SW480 (cell line): ENCODE measurements at places on chromosomes 12 and 14.
A peak's percentile ranks its signal among the peaks of the same experiment; 100 is the strongest.

GRCh38 chr12:113108308-113108707 lies 27.3 kb downstream of the RASAL1 start:
- DNase-seq = no peak

- DNase-seq = no peak
These were observed 82.6 kb downstream of the EML1 start for GRCh38 chr14:99875836-99876235.

- no peak for DNase-seq
These were observed 838 bp downstream of the LRIG3 start for GRCh38 chr12:58919231-58920101.

- no peak for DNase-seq
These were observed 11.8 kb downstream of the GTF2H3 start for GRCh38 chr12:123645380-123645779.

DNA sequence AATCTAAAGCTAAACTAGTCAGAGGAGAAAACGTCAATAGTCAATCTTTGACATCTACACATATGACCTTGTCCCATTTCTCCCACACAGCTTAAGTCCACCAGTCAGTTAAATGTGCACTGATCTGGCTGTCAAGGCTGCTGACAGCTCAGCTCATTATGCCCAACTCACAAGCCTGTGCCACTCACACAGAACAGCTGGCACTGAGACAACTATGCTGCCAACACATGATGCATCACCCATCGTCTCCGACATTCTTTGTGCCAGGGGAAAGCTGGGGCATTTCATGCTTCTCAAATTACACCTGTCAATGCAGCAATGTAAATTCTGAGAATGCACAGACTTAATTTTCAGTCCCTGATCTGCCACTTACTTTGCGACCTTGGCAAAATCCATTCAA lies 25.3 kb downstream of the GNS start:
- DNase-seq = peak; percentile 44
